ENCODE measurements at places on chromosomes 2 and 18.

DNA sequence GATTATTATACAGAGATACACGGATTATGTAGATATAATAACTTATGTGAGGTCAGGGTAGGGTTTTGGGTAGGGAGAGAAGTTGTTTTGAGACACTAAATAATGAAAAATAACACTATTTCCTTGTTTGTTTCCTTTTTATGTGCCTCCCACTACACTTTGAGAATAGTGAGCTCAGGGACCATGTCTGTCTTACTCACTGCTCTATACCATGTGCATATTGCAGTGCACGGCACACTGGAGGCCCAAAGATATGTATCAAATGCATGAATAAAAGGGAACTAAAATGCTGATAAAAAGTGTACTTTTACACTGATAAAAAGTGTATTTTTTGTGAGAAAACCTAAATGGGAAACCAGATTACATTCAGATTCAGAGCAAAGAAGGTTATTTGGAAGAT is 151.4 kb upstream of the NABP1 start:
- DNase-seq, result no peak

GRCh38 chr2:147416099-147416498 is 428.7 kb upstream of the ACVR2A start:
- no peak for DNase-seq

DNA sequence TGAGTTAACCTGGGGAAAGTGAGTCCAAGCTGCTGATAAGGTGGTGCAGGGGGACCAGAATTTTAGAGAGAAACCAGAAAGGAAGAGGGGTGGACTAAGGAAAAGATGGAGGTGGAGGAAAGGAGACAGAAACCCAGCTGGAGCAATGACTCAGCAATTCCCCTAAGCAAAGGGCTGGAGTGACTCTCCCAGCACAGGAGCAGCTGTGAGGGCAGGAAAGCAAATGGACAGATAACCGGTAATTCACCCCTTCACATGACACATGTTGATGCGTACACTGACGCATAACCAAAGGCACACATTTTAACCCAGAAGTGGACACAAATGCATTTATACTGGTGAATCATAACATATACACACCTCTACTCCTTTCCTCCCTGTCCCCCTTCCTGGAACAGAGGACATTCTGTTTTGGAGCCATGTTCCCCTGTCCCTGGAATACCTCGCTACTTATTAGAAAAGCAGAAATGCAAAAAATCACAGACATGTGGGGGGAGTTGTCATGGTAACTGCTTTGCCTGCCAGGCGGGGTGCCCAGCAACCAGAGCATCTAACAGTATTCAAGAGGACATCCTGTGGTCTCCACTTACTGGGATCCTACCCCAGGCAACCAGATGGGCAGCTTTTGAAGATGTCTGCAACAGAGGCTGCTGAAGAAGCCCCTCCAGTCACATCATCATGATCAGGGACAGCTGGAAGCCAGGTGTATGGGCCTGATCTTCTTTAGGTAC is 4.7 kb downstream of the CDK5R2 start:
- no peak for DNase-seq

DNA sequence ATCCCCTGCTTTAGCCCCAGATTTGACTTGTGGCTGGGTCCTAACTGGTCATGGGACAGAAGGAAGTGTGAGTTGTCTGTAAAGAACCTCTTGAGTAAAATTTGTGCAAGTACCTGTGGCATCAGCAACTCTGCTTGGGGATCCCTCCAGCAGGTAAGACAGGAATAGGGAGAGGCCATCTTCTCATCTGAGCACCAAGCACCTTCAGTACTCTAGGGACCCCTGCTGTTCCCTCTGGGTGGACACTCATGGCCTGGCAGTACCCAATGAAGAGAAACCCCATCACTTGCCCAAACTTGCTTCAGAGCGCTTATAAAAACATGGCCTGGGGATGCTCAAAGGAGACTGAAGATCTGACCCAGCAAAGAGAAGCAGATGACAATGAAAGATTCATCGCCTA is 297.8 kb downstream of the SP3 start:
- DNase-seq, result no peak

DNA sequence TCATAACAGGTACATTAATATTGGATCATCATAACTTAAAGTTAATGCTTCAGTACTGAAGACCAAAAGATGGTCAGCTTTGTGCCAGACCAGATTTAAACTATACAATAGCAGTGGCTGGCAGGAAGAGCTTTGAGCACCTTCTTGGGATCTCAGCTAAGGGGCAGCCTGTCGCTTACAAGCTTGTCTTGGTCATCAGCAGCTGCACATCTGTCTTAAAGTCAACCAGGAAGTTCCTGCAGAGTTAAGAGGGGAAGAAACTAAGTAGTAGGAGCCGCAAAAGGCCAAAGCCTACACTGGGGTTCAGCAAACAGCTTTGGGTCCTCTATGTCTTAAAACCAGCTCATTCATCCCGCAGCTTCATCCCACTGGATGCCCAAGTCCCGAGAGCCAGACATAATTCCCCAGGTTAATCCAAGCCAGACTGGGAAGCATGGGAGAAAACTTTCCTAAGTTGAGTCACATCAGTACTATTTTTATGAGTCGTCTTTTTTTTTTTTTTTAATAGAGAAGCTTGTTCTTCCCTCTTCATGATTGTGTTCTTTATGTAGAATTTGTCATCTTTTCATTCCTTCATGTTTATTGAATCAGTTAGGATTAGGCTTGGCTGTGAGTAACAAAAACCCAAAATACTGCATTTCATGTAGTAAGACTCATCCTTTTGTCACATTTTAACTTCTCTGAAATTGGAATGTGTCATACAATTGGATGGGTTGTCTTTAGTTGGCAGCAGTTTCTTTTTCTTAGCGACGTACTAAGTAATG is 59.3 kb downstream of the SERTAD2 start:
- no peak for DNase-seq
